ENCODE measurements at places on chromosomes 5 and 9. TPM values are rescaled to one million over a fixed set of nuclear protein-coding genes. Genes with fewer than 3 reads are reported as not detected.

DNA sequence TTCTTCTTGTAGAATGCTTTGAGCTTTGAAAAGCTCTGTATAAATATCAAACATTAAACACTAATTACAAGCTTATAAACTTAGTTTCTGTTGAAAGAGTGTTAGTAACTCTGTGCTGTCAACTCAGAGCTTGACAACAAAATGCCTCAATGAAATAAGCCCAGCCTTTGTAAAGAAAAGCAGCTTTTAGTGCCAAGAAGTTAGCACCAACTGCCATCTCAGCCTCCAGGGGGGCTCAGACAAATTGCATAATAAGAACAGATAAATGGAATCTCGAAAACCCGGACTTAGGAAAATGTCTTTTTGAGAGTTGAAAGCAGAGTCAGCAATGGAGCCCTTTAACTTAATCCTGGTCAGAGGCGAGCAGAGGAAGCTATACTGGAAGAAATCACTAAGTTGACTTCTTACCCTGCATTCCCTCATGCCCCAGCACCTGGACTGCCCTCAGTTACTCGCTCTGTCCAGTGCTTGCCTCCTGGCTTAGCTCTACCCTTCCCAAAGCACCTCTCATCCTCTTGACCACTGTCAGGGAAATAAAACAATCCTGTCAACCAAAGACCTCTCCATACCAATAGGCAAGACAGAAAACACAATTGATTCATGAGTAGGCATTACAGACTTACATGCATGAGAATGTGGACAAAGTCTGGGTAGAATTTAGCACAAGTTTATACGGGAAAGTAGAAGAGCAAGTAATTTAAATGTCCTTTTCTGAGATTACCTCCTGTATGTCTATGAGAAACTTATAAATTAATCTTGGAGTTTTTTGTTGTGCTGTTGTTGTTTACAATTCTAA lies 352.7 kb downstream of the ZNF608 start:
- no peak for DNase-seq

GRCh38 chr5:118590806-118591205 lies 397.5 kb downstream of the DTWD2 start:
- DNase-seq = no peak

GRCh38 chr5:137389042-137389441 lies 110.1 kb downstream of the SPOCK1 start:
- DNase-seq = no peak

DNA sequence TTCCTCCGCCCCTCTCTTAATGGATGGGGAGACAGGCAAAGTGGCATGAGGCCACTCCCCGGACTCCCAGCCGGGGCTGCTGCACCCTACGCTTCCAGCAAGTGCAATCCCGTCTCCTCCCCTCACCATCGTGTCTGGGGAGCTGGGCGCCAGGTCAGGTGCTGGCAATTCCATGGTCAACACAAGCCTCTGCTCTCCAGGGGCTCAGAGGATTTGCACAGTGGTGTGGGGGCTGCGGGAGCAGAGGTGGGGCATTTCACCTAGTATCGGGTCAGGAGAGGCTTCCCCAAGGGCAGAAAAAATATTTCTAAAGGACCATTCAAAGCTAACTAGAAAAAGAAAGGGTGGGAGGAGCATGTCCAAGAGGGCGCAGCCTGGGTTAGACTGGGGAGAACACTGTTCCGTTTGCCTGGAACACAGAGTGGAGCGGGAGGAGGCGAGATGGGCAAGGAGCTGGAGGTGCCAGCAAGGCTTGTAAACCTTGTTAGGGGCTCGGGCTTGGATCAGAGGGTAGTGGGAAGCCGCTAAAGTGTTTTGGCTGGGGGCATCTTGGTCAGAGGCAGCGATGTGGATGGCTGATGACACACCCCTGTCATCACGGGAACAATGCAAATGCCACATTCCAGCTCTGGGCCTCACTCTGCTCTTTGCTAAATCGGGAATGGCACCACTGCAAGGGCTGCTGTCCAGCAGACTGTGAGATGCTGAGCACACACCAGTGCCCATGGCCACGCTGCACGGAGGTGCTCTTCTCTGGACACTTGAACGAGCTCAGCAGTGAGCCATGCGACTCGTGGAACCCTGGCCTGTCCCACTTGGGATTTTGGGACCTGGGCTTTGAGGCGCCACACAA lies 191.7 kb downstream of the CDK5RAP2 start:
- DNase-seq = no peak

DRD1 gene
- total RNA-seq = 6.1 TPM

DPM2 gene
- total RNA-seq = 11.4 TPM
